ENCODE measurements at places on chromosomes 1 and 21.

GRCh38 chr1:60973668-60974067, 108.7 kb upstream of the NFIA start:
- no peak for DNase-seq

GRCh38 chr1:231926340-231926739, 299.8 kb downstream of the DISC1 start:
- DNase-seq: no peak

GRCh38 chr1:8075511-8076051, 49.5 kb upstream of the ERRFI1 start:
- no peak for DNase-seq

GRCh38 chr1:70719154-70719553, 308.1 kb downstream of the CTH start:
- DNase-seq: no peak

- DNase-seq: no peak
These were observed 44.1 kb upstream of the RGS21 start for GRCh38 chr1:192272732-192273131.

DNA sequence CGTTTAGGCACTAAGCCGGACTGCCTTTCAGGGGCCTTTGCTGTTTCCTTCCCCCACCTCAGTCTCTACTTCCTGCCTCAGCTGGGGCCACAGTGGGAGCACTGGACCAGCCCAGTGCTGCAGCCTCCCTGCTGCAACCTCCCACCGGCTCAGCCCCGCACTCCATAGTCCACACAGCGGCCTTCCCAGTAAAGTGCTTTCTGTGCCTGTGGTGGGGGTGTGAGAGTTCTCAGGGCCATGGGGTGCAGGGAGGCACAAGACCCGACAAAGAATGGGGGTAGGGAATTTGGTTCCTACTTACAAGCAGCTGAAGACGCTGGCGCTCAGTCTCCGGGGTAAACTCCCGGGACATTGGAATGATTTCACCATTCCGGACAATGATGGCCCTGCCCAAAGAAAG, 3.5 kb downstream of the PPM1J start:
- no peak for DNase-seq

- DNase-seq: no peak
These were observed 163.0 kb downstream of the KAZN start for GRCh38 chr1:14761291-14762153.

GRCh38 chr21:44486302-44486701, 31.0 kb downstream of the LRRC3 start:
- DNase-seq: no peak

DNA sequence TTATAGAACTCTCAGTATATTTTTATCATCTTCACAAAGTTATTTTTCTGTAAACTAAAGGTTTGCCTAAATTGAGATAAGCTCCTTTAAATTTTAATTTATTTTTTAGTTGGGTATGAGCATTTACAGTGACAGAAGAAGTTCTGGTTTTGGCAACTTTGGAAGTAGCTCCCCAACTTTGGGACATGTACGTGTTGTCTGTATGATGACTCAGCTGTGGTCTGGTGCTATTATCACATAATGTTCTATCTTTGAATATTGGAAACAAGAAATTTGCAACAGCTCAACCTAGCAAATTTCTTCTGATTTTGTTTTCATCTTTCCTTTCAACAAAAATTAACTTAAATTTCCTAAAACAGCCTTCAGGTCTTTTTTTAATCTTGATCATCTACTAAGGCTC, 46.6 kb upstream of the C1orf105 start:
- no peak for DNase-seq

GRCh38 chr1:192003295-192004077, 154.8 kb upstream of the RGS18 start:
- DNase-seq: no peak

- no peak for DNase-seq
These were observed 46.7 kb downstream of the ZBTB18 start for GRCh38 chr1:244097523-244098405.

DNA sequence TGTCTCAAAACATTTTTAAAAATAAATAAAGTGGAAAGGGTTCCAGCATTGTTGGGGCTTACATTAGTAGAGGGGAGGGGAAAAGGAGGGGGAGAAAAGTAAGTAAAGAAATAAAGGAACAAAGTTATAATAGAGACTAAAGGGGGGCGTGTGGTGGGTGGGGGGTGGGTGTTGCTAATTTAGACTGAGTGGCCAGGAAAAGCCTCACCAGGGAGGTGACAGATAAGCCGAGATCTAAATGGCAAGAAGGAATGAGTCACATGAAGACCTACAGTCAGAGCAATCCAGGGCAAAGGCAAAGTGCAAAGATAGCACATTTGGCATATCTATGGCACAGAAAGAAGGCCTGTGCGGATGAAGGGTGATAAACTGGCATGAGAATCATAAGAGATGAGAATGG, 7.5 kb downstream of the MPL start:
- DNase-seq: no peak

DNA sequence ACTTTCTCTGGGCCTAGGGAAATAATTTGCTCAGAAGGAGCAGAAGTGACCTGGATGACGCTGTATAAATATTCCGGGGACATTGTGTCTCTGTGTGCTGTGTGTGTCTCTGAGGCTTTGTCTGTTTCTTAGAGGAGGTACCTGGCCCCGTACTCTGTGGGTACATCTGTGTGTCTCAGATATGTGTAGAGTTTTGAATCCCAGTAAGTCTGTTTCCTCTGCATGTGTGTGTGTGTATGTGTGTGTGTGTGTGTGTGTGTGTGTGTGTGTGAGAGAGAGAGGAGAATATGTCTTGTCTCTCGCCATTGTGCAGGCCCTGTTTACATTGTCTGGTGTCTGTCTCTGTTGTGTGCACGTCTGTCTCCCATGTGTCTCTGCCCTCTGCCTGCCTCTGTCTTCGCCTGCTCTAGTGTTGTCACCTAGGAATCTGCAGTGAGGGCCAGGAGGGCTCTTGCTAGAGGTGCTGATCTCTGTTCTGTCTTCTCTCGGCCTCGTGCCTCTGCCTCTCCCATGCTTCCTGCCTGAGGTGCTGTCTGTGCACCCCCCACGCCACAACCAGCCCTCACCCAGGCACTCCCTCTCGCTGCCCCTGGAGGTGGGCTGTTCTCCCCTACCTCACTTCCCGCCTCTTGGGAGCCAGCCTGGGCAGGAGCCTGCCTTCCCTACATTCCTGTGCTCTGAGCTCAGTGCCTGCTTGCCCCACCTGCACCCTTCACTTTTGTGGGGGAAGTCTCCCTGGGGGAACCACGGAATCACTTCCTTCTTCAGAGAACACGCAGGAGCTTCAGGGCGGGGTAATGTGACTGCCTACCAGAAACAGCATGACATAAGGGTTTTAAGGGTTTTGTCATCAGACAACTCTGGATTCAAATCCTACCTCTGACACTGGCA, 5.9 kb downstream of the MAP7D1 start:
- no peak for DNase-seq

DNA sequence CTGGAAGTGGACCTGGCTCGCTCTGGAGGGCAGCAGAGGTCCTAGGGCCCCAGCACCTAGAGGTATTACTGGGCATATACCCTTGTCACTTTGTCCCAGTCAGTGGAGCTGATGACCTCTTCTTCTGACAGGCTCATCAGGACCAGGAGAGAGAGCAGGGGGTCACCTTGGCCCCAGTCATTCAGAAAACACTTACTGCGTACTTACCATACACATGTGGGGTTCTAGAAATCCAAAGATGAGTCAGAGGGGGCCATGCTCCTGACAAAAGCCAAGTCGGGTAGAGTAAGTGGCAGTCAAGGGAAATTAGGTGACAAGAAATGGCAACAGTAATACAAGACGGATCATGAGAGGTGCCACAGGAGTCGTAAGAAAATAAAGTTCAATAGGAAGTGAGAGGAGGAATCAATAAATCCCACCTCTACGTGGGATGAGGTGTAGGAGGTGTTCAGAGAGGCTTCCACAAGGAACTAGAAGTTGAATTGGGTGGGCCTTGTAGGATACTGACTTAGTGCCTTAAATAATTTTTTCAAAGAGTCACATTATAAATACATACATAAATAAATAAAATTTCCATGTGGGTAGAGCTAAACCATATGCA, 6.8 kb downstream of the KCNC4 start:
- no peak for DNase-seq

- no peak for DNase-seq
These were observed 792.8 kb downstream of the USP25 start for GRCh38 chr21:16522548-16522947.

DNA sequence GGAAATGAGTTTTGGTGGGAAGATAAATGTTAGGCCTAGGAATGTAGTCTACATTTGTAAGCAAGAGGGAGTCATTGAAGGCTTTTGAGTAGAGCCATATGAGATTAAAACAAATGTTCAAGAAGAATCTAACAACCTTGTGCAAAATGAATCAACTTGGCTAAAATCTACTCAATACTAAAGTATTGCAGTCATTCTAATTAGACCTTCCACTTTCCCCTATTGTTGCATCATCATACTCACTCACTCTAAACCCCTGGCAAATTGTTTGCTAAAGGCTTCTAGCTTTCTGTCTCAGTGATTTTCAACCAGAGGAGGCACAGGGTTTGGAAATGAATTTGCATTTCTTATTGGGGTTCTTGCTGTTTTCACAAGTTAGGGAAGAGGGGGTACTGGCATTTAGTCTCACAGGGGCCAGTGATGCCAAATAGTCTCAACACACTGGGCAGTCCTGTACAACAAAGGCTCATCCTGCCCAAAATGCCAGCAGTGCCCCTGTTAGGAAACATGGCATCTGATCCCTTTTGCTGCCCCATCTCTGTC, 85.3 kb downstream of the SEC16B start:
- DNase-seq: no peak

- peak; percentile 13 for DNase-seq
These were observed 6.0 kb upstream of the SF3A3 start for GRCh38 chr1:37995751-37996345.

DNA sequence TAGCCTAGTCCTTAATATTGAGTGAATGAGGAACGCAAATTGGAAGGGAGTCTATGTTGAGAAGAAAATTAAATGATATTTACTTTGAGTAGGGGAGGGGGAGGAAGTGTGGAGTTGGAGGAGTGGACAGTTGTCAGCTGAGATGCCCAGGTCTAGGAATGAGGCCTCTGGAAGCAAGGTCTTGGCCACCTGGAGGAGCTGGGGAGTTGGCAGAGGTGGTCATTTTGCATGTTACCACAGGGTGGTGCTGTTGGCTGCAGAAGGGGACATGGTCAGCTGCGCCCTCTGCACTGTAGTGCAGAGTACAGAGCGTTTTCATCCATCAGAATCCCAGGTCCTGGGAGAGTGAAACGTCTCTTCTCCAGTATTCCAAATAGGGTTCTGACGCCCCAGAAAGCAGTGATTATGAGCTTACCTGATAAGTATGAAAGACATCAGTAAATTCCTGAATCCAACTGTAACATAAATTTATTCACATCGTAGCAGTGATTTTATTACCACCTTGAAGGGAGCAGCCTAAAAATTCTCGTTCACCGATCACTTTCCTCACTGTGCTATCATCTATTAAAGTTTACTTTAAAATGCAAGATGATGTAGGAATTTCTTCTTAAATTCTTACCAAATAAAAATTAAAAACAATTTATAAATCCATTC, 13.8 kb downstream of the PARK7 start:
- peak; percentile 32 for DNase-seq

GRCh38 chr21:22260274-22260673, 1262.1 kb downstream of the NCAM2 start:
- DNase-seq: no peak

GRCh38 chr1:75264112-75264511, 129.9 kb downstream of the LHX8 start:
- DNase-seq: no peak

- no peak for DNase-seq
These were observed 71.6 kb downstream of the COL24A1 start for GRCh38 chr1:86084998-86085397.

- DNase-seq: no peak
These were observed 296.2 kb downstream of the VAV3 start for GRCh38 chr1:107668762-107669161.

- no peak for DNase-seq
These were observed 77.6 kb downstream of the LRRN2 start for GRCh38 chr1:204607910-204608309.

DNA sequence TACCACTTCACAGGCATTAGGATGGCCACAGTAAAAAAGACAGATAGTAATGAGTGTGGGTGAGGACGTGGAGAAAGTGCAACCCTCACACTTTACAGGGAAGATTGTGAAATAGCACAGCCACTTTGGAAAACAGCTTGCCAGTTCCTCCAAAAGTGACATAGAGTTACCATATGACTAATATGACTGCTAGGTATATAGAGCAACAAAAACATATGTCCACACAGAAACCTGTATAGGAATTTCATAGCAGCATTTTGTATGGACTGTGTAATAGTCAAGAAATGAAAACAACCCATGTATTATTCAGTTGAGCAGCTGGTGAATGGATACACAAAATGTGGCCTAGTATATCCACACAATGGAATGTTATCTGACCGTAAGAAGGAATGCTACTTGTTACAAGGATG, 30.4 kb upstream of the LBR start:
- DNase-seq: no peak

DNA sequence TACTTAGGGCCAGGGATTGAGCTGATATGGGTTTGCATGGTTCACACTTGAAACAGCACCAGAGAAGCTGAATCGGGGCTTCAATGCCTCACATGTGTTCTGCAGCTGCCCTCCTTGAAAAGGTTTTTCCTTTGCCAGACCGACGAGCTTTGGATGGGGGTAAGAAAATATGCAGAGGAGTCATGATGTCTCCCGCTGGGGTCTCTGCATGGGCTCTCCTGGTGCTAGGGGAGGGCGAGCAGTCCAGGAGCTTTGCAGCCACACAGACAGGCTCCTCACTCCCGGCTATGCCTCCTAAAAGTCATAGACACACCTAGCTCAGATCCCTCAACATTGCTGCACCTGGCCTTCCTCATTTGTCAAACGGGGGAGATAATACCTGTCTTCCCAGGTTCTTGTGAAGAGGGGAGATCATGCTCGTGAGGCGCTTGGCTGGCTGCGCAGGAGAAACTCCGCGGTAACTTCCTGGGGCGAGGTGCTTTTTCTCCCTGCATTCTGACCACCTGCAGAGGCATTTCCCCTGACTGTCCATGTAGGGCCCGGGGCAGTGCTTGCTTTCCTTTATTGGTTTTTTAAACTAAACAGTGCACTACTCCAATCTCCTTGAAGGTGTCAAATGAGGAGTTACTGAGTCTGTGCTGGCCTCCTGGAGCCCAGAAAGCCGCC, 112.4 kb downstream of the PLXNA2 start:
- DNase-seq: no peak

GRCh38 chr1:68820151-68820550, 323.3 kb upstream of the DEPDC1 start:
- DNase-seq: no peak

DNA sequence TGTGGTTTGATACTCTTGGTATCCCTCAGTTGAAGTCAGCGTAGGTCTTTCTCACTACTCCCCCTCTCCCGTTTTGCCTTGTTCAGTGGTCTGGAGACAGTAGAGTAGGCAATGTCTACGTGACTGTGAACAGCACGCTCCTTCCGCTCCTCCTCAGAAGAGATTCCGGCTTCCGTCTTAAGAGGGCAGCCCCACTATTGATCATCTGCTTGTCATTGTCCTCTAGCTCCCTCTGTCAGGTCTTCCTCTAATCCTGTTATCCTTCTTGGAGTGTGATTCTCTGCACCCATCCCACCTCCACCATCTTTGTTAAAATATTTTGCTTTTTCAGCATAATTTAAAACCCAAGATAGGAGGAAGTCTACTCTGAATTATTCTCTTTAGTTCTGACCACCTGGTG, 129.9 kb upstream of the KCNK2 start:
- DNase-seq: no peak

- DNase-seq: no peak
These were observed 88.2 kb upstream of the AKT3 start for GRCh38 chr1:243938208-243938607.
